Activated naive CD4-positive, alpha-beta T cell treated with Interleukin-2 at 50 U/mL for 16 hours (primary cell): ENCODE measurements at places on chromosomes 16 and 17.

DNA sequence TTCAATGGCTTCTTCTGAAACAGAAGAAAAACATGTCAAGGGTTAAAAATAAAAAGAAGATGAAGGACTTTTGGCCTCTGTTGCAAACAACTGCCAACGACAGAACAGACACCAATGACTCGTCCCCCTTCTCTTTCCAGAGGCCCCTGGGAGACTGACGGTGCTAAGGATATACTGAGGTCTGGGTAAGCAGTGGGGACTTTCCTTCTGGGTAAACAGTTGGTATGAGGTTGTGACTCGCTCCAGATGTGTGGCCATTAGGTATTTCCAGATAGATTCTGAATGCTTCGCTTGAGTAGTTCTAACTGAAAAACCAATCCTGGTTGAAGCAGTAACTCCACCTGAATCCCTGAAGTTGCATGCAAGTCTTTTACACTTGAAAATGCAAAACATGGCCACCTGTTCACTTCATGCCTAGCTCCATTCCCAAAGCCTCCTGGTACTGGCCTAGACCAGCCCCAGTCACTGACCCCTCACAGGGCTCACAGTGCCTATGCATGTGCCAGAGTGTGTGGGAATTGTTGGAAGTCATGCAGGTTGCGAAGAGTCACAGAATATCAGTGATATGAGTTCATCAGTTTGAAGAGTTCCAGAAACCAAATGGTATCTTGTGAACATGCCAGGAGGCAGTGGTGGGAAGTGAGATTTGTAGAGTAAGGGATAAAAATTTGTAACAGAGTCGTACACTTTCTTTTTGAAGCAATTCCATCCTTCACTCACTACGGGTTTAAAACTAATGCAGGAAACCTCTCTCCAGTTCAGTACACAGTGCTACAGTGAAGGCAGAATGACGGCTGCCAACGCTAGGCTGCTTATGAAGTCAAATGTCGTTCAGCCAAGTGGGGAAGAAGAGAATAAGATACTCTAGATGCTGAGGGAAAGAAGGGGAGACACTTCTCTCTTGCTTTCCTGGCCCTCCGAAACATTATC lies 217.8 kb downstream of the ZFHX3 start:
- no peak for DNase-seq

DNA sequence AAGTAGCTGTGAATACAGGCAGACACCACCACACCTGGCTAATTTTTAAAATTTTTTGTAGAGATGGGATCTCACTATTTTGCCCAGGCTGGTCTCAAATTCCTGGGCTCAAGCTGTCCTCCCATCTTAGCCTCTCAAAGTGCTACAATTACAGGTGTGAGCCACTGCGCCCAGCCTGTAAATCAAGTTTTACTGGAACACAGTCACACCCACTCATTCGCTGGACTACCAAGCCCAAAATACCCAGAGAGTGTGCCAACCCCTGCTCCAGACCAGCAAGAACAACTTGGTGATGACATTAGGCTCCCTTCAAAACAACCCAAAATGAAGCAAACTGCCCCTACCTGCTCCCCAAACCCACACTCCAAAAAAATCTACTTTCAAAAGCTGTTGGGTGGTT lies 36.0 kb downstream of the TVP23A start:
- no peak for DNase-seq

DNA sequence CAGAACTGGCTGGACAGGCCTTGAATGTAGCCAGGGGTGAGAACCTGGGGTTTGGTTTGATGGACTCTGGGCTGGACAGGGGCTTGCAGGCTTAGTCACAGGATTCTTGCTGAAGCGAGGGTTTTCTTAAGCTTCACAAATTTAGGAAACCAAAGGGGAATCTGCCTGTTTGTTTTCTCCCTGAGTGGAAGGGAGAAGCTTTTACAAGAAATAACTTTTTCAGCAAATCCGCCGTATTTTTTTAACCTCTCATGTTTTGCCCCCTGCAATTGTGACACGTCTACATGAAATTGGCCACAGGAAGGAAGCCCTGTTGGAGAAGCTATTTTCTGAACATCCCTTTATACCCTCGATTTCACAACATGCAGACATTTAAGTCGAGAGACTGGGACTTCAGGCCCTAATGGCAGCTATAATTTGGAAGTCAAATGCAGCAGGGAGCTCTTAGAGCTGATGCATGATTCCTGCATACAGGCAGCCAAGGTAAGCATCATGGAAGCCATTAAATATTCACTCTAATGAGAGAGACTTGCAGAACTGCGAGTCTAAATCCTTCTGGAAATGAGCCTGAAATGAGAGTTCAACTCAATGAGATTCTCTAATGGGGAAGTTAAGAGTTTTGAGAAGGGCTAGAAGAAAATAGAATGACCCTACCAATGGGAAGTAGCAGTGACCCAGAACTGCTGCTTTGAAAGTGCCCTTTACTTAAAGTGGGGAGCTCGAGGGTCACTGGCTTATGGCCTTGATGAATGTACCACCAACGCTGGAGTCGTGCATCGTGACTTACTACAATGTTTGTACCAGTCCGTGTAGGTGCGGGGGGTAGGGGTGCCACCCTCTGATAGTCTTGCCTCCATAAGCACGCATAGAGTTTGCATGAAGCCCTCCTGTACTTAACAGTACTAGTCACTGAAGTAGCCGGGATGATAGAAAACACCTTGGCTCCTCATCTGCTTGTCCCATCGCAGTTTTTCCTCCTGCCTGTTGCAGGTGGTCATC lies 45.1 kb upstream of the IRF8 start:
- DNase-seq = no peak

DNA sequence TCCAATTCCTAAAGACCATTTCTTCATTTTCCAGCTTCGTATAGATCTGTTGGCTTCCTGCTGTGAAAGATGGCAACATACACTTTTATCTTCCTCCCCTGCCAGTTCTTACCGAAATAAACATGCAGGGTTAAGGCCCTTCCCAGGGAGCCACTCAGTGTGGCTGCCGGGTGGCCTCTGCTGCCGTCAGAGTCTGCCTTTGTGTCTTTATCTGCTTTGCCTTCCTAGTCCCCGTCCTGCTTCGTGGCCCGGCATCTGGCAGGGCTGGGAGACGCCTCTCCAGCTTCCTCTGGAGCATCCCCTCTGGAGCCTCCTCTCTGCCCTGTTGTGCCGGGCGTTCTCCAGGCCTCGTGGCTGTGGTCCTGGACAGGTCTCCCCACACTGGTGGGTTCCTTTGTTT lies 30.3 kb upstream of the CAPN15 start:
- DNase-seq = no peak

GRCh38 chr17:73657473-73658116 lies 13.3 kb upstream of the SDK2 start:
- DNase-seq = no peak
